ENCODE measurements at places on chromosomes 6 and 20.

DNA sequence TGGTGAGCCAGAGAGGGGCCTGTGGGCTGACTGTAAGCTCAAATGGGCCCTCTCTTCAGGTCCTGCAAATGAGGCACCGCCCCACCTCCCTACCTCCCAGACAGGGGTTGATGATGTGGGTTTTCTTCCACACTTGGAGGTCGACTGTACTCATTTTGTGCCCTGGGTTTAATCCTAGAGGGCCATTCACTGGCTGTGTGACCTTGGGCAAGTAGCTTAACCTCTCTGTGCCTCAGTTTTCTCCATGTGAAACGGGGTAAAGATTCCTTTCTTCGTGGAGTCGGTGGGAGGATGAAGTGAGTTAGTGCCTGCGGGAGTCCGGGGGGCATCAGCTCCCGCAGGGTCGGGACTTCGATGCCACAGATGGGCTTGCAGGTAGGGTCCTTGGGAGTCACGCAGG is 23.9 kb downstream of the ZBP1 start:
- DNase-seq = no peak

GRCh38 chr6:141282263-141282662 is 850.5 kb upstream of the GJE1 start:
- no peak for DNase-seq

DNA sequence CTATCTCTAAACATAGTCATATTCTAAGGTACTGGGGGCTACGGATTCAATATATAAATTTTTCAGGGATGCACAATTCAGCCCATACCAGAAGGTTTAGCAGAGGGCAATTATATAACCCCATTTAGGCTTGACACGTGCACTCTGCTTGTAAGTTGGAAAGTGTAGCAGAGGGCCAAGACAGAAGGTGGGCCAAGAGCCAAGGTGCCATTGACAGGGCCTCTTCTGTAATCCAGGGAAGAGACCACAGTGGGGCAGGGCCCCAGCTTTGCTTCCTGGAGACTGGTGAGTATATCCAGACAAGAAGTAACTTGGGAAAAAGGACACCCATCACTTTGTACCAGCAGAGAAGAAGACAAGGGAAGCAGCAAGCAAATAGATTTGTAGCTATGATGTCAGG is 672.4 kb upstream of the MARCKS start:
- DNase-seq = no peak

DNA sequence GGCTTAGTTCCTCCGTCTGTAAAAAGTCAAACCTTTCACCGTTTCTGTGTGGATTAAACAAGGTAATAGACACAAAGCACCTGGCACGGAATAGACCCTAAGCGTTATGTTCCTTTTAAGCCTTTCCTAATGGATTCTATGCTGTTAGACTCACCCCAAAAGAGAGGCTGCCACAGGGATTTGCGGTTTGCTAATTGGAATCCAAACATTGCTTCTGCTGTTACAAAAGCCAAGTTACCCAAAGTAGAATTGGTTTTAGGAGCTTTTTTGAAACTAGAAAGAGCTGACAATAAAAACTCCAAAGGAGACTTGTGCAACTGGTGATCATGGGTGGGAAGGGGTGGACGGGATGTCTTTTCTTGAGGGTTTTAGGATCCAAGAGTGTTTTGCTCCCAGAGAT is 178.0 kb downstream of the BMP7 start:
- no peak for DNase-seq

- DNase-seq = no peak
These were observed 42.0 kb upstream of the PXDC1 start for GRCh38 chr6:3793545-3793944.

All from NCI-H1092 (cell line).